ENCODE measurements at places on chromosomes 12 and 14.

GRCh38 chr12:49223590-49224369 is 34.9 kb upstream of the TUBA1A start:
- DNase-seq = no peak

DNA sequence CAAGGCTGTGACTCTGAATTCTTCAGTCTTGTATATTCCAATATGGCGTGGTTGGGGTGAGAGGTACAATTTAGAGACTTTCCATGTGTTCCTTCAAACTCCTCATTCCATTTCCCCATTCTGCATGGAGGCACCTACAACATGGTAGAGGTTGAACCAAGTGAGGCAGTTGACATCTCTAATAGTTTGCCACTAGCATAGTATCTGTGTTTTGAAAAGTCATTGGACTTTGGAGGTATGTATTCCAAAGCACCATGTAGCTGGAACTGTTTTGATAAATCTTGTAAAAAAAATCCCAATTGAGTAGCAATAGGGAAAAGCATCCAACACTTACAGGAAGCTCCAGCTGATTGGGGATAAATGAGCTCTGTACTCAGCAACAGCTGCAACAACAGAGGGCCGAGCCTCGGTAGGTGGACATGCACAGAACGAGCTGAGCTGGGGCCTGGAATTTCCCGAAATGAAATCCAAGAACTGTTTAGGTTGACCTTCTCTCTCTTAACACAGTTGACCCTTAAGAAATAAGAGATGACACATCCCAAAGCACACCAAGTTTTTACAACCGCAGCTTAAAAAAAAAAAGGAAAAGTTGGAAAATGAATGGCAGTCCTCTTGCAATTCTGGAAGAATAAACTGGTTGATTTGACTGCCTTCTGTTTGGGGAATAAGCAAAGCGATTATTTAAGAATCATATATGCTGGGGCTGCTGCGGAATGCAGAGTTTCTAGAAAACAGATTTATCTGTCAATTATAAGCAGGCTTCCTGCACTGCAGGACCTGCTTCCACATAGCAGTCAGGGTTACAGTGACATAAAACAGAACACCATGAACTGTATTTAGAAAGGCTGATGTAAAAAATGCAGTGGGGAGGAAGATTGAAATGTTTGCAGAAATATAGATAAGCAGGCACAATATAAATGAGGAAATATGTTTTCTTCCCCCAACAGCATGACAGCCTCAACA is 194.6 kb upstream of the KRR1 start:
- DNase-seq = peak; percentile 98

GRCh38 chr12:71562676-71563595 is 100.7 kb downstream of the ZFC3H1 start:
- DNase-seq = no peak

- no peak for DNase-seq
These were observed 148.6 kb downstream of the CALM1 start for GRCh38 chr14:90545382-90545781.

DNA sequence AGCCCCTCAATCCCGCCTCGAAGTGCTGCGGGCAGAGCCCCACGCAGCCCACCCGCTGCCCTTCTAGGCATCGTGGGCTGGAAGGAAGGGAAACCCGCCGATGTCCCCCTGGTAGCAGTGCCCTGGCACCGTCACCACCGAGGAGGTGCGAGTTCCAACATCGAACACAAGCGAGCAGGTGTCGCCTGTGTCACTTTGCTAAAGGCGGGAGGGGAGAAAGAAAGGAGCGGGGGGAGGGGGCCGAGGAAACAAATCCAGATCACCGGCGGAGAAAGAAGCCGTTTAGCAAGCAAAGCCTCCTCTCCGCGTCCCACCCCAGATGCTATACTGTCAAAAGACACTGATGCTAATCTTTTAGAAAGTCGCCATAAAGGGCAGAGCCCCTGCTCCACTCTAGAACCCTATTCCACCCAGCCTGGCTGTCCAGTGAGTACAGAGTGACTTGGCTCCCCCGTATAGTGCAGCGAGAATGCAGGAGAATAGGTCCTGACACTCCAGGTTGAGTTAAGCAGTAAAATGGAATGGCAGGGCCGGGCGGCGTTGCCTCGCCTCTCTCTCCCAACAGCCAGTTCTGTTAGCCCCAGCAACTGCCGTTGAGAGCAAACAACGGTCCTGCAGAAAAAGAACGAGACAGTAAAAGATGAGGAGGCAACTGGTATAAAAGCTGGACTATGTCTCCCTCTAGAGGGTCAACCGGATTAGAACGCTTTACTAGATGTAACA is 67.9 kb upstream of the USP15 start:
- peak; percentile 86 for DNase-seq

GRCh38 chr12:124489220-124489619 is 78.2 kb downstream of the NCOR2 start:
- DNase-seq = no peak

DNA sequence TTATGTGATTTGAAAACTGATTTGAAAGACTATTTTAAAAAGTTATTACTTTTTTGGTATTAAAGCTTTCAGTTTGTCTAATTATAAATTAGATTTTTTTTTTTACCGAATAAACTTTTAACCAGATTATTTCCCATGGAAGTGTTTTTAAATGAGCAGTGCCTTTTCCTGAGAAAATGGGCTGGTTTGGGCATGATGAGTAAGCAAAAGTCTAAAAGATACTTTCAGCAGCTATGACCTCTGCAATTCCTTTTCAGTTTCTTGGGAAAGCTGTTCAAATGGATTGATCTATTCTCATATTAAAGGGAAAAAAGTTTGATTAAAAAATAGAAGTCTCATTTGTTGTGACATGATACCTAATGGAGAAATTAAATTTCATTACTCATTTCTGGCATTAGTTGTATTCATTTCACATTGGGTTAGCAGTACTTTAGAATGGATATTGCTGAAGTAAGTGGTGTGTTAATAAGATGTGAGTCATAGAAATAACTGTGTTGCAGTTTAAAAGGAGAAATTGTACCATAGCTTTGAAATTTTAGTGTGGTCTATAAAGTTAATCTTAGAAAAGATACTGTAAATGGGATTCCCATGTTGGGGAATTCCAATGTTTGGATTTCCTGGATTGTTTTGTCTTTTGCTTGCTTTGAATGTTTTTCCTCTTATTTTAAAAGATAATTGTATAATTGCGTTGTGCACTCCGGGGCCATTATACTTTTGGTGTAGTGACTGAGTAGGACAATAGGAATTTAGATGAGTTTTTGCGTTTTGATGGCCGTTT is 21.0 kb downstream of the KTN1 start:
- DNase-seq = peak; percentile 75

- no peak for DNase-seq
These were observed 1.7 kb upstream of the NUAK1 start for GRCh38 chr12:106140223-106140986.

DNA sequence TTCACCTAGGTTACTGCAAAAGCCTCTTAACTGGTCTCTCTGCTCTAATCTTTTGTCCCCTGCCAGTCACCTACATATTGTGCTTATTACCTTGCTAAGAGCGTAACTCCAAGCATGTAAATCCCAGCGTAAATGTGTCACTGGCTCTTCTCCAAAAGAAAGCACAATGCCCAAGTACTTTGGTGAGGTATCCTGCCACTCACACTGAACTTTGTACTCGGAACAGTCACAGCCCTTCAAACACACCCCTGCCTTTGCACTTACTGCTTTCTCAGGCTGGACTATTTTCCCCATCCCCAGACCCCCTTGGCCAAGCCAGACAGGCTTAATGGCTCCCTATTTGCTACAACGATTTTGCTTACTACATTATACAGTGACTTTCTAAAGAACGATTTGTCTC is 31.7 kb downstream of the GALNT4 start:
- DNase-seq = no peak

DNA sequence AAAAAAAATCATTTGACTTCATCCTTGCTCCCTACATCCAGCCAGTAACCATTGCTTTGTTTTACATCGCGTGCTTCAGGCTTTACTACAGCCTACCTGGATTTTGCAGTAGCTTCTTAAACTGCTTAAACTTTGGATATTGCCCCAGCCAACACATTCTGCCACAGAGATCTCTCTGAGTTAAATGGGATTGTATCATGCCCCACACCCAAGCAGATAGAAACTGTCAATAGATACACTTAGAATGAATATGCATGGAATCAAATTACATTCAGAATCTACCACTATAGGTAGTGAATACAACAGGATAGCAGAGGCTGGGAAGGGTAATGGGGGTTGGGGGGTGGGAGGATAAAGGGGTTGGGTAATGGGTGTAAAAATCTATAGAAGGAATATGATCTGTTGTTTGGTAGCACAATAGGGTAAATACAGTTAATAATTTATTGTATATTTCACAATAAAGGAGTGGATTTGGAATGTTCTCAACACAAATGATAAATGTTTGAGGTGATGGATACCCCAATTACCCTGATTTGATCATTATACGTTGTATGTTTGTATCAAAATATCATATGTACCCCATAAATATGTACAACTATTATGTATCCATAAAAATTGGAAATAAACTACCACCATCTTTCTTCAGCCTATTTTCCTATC is 2.7 kb upstream of the MYRFL start:
- DNase-seq = no peak

GRCh38 chr14:22226381-22226780 is 362.6 kb downstream of the DAD1 start:
- peak; percentile 24 for DNase-seq

DNA sequence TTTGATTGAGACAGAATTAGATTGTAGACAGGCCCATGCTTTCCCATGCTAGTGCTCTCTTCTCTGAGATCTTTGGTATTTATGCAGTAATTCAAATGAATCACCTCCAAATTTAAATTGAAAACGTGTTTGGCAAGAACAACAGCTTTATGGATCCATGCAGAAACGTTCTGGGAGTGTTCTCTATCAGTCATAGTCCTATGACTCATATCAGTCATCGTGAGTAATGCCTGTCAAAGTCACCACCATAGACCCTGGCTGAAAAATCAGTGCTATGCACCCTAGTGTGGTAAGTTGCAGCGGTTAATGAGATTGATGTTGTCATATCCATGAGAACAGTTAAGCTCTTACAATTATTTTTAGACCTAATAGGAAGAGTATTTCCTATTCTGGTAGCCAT is 90.1 kb upstream of the FOXG1 start:
- no peak for DNase-seq

DNA sequence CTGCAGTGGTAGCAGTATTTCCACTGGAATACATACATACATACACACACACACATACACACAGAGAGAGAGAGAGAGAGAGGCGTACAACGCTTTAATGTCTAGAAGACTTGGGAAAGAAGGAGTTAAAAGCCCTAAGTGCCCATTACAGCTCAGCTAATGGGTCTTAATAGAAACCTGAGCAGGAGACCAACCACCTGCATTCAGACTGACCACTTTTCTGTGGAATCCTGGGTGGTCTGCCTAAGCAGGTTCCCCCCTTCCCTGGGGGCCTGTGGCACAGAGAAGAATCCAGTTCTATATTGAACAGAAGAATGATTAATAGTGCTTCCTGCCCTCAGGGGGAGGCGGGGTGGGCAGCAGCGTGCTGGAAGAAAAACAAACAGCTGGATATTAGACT is 312.4 kb upstream of the PRKD1 start:
- DNase-seq = no peak
